ENCODE measurements at places on chromosomes 7 and 10.

- DNase-seq, result no peak
Observed at GRCh38 chr7:42152329-42153205, 84.4 kb downstream of the GLI3 start.

GRCh38 chr10:101438881-101439391, 85.0 kb downstream of the BTRC start:
- no peak for DNase-seq

DNA sequence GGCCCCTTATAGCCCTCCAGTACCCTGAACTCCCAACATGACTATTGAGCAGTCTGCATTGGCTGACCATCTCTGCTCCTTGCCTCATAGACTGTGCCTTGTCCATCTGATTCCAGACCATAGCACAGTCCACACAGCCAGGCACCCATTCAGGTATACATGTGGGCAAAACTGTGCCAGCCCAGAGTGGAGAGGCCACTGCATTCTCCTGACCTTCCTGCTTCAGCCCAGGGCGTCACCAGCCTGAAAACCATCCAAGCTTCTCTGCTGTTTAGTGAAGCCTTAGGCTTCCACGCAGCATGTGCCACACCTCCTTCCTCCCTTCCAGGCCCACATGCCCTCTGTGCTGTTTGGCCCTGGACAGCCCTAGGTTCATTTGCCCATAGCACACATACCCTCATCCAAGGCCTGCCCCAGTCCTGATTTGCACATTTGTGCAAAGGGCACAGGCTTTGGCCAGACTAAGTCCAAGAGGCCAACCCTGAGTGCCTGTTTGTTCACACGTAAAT, 10.5 kb downstream of the DDX56 start:
- no peak for DNase-seq

DNA sequence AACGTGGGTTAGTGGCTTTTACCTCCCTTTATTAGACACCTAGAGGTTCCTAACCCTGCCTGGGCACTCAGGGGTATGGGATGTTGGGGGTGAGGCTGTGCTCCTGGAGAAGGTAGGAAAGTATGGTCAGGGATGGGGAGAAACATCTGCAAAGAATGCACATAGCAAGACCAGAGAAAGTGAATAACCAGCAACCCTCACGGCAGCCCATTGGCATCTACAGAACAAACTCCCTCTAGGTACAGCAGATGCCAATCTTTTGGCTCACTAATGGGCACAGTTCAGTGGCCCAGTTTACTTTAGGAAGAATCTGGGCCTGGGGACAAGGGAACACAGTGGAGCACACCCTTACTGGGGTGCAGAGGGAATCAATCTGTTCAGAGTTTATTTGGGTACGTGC, 143.9 kb downstream of the JAZF1 start:
- peak; percentile 55 for DNase-seq

GRCh38 chr7:47441796-47442604, 139.9 kb downstream of the TNS3 start:
- peak; percentile 16 for DNase-seq

DNA sequence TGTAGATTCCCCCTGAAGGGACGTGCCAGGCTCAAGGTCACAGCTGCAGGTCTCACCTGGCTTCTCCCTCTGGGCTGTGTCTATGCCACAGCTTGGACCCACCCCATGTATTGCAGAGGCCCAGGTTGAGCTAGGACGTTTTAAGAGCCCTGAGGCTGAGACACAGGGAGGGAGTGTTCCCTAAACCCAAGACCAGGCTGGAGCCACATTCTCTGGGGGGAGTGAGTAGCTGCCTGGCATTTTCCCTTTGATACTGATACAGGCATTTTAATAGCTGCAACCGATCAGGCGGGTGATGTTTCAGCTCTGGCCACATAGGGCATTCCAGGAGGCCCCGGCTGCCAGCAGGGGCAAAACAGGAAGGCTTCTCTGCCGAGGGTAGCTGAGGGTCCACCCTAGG, 13.4 kb downstream of the COL13A1 start:
- DNase-seq, result no peak

DNA sequence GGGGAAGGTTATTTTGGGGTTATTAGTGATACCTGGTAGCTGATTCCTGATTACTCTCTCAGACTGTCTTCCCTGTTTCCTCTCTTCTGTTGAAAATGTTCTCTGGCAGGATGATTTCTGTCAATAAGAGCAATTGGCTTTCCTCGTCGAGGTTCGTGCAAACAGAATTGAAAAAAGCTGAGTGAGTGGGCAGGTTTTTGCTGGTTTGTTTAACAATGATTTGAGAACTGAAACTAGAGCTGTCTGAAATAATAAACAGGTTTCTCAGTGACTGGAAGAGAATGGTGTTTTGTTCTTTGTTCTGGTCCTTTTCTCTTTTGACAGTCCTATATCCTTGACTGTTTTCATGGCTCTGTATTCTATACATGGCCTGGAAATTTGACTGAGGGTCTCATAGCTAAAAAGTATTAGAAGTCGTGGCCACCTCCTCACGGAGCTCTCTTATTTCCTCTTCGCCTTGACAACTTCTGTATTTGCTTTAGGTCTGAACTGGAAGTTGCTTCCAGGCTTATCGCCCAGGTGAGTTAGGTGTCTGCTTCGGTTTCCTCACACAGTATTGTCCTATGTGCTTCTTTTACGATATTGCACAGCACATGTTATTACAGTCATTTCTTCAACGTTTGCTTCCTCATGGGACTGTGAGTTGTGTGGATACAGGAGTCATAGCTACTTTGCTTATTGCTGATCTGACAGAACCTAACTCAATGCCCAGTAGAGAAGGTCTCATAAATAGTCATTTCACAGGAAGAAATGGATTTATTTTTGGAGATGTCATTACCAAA, 403.6 kb downstream of the NRG3 start:
- no peak for DNase-seq

DNA sequence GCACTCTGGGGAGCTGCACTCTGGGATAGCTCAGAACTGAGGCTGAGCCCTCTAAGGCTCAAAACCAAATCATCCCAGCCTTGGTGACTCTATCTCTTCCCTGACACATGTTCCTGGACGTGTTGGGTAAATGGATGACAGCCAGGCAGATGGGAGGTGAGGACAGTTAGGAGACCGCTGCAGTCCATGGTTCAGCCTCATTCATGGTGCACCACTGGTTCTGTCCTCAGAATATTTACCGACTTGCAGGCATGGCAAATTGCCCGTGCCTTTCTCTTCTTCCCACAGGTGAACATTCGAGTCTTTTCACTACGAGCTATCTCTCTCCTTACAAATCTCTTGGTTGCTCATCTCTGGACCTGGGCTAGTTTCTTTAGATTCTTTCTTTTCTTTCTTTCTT, 80.3 kb upstream of the EFCAB10 start:
- no peak for DNase-seq

DNA sequence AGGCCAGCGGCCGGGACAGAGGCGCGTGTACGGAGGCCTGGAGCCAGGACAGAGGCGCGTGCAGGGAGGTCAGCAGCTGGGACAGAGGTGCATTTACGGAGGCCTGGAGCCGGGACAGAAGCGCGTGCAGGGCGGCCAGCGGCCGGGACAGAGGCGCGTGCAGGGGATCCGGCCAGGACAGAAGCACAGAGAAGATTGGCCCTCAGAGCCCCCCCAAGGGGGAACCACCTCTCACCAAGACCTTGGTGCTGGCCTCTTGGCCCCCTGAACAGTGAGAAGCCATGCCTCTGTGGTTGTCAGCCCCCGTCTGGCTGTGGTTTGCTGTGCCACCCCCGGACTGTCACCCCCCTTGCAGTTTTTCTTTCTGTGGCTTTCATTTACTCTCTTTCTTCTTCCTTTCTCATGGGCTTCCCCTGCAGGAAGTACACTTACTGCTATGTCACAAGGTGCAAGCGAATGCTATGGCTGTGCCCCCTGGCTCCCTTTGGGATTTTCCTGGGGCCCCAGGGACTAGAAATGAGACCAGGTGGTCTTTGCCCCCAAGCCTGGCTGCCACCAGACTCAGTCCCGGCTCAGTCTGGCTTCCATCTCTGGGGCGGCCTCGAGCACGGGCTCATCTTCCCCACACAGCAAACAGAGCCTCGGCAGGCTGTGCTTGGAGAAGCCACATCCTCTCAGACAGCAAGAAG, 41.1 kb downstream of the INSIG1 start:
- DNase-seq, result no peak

DNA sequence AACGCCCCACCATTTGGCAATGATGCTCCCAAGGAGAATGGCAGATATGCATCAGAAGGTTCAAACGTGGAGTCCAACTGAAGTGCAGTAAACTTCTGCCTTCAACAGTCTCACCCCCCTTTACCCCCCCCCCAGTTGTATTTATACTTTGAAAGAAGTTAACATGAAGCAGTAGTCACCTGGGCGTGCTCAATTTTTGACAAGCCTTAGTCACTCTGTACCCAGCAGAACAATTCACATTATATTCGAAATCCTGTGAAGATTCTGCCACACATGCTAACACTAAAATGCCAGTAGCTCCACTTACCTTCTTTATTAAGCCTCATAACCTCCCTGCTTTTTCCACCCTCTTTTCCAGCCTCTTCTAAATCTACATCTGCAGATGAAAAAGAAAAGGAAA, 894 bp downstream of the ATXN7L1 start:
- no peak for DNase-seq

Measured in RCC 7860 (cell line).